Cardiac muscle cell (in vitro differentiated cells and primary cell): ENCODE measurements at places on chromosomes 4 and X. TPM values are rescaled to one million over a fixed set of nuclear protein-coding genes. Genes with fewer than 3 reads are reported as not detected.

FHL1 gene
- total RNA-seq: 27.1 and 38.9 TPM in 2 replicates

DNA sequence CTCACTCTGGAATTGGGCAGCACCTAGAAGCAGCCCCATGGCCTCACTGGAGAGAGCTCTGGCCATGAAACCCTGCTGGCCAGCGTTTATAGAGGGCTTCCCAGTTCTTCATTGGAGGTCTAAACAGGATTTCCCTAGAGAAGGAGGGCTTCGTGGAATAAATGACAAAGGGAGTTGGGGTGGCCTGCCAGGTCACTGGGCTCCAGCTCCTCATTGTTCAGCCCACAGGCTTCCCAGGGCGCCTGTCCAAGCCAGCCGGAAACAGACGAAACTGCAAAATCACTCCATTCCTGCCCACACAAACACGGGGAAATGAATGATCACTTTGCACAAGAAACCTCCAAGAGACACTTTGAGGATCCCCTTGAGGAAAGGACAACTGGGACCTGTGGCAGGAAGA, 189.7 kb downstream of the TSPAN5 start:
- DNase-seq: peak; percentile 78

RTL3 gene
- total RNA-seq: not detected in 2 replicates

DNA sequence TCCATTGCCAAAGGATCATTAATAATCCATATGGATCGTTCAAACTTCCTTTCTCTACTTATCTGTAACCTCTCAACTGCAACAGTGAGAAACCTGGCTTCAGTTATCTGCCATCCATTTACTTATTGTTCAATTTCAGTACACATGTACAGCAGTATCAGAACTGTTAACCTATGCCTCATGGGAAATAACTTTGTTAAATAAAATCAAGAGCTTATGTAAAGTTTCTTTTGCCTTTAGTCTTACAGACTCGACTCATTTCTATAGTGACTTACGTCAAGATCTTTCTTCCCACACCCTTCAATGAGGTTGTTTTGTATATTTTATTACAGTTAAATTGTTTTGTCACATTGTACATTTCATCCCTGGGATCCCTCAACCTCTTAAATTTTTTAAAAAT, 11.4 kb downstream of the UBQLN2 start:
- DNase-seq: no peak

DOK7 gene
- total RNA-seq: 14.3 and 18.0 TPM in 2 replicates

DNA sequence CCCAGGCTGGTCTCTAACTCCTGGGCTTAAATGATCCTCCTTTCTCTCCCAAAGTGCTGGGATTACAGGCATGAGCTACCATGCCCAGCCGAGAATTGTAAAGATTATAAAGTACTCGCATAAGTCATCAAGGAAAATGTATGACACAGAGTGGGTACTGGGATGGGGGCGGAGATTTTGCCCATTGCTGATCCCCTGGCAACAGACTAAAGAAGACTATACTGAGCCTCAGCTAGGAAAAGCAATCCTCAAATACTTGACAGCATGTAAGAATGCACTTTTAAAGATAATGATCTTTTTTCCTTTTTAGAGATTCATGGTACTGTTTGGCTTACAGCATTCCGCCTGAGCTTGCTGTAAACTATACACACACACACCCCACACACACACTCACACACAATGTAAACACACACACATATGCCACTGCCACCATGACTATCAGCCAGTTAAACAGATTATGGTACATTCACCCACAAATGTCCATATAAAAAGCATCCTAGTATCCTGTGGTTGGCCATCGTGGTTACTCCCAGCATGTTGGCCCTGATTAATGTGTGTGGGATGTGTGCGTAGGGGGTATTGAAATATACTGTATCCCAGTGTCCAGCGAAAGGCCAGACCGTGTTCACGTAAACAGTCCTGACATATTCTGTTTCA, 113.0 kb downstream of the AMELX start:
- DNase-seq: no peak

ART3 gene
- 2.0 and 3.2 TPM in 2 replicates for total RNA-seq

DNA sequence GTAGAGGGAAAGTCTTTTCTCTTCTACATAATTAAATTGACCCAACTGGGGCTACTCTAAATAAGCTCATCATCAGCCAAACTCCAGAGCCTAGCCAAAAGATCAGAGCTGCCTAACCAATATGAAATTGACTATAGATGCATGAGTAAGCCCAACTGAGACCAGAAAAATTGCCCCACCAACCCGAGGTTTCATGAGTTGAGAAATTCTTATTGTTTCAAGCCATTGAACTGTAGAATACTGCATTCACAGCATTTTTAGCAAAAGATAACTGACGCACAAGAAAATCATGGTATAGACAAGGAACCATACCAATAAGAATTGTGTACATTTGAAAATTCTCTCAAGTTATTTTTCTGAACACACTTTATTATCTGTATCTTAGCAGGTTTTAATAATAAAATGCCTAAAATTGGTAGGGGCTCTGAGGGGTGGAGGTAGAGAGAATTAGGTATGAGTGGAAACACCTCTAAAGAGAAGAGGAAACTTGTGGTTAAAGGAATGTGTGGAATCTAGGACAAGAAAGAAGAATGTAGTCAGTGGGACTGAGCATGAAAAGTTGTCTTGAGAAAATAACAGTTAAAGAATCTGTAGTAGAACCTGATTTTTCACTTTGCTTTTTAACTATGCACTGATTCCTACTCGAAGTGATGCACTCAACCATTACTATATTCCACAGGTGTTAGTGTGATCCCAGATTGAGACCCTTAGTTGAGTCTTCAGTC, 200.9 kb upstream of the PPP1R2C start:
- DNase-seq: no peak

GRCh38 chr4:168797194-168797593, 212.9 kb downstream of the CBR4 start:
- DNase-seq: peak; percentile 79

GRCh38 chrX:77442728-77443127, 4.5 kb upstream of the FGF16 start:
- peak; percentile 41 for DNase-seq

- no peak for DNase-seq
Observed at GRCh38 chrX:70508296-70508911, 63.8 kb downstream of the DLG3 start.

GRCh38 chr4:32102896-32103295, 1382.7 kb downstream of the PCDH7 start:
- no peak for DNase-seq

DNA sequence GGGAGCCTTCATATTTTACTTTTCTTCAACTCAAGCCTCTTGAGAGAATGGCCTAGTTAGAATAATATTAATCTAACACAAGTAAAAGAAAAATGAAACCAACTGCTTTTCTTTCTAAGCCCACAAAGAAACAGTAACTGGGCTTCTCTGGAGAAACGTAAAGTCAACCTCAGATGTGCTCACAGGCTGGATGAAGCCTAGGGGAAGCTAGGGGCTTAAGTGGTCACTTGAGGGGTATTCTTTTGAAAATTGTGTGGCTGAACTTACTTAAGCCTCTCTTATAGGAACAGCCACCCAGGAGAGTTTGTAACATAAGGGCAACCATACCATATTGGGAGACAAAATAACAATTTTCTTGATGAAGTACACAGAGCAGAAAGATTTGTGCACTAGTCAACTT, 279.0 kb downstream of the SPRY1 start:
- DNase-seq: peak; percentile 31

DNA sequence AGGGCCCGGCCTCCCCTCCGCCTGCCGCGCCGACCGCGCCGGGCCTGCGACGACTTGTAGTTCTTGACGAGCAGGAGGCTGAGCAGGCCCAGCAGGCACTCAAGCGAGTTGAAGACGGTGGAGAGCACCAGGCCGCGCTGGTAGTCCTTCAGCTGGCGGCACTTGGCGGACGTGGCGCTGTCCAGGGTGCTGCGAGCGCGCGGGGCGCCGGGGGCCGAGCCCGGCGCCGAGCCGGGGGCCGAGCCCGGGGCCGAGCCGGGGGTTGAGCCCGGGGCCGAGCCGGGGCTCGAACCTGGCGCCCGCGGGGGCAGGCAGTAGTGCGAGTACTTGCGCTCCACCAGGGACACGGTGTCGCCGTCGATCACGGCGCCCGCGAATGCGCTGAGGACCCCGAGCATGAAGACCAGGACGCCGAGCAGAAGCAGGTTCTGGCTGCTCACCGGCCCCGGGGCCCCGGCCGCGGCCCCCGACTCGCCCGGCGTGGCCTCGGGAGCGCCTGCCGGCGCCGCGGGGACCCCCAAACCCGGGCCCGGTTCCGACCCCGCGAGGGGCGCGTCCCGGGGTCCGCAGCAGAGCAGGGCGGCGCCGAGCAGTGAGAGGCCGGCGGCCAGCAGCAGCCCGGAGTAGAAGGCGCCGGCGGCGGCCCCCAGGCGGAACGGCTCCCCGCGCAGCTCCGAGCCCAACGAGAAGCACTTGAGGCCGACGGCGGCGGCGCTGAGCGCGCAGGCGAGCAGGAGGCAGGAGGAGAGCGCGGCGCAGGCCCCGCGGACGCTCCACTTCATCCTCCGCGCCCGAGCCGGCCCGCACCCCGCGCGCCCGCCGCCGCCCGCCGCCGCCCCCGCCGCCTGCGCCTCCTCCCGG, 584 bp downstream of the TMEM271 start:
- DNase-seq: peak; percentile 92

DNA sequence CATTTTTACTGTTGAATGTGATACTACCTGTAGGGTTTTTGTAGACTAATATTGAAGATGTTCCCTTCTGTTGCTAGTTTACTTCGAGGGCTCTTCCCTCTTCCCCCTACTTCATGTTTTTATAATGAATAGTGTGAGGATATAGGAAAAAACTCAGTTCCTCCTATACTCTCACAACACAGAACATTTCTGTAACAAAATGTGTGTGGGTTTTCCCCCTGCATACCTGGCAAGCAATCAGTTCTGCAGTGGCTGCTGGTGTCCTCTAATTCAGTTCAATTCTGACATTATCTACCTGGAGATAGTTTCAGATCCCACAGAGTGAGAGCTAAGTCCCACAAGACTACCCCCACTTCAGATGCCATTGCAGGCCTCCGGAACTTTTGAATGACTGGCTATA, 107.9 kb downstream of the KDM6A start:
- no peak for DNase-seq

DNA sequence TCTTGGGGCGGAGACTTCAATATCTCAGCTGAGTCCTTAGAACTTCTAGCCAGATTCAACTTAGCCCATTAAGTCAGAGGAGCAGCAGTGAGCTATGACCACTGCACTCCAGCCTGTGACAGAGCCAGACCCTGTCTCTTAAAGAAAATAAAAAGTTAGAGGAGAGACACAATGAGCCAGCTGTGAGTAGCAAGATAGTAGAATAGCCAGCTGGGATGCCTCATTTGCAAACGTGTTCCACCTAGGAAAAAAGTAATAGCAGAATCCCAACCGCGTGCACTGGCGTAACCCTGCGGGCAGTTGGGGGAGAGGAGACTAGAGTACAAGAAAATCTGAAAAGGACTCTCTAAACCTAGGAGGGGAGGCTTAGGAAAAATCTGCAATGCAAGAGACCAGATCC, 133.2 kb upstream of the ANXA3 start:
- no peak for DNase-seq

DNA sequence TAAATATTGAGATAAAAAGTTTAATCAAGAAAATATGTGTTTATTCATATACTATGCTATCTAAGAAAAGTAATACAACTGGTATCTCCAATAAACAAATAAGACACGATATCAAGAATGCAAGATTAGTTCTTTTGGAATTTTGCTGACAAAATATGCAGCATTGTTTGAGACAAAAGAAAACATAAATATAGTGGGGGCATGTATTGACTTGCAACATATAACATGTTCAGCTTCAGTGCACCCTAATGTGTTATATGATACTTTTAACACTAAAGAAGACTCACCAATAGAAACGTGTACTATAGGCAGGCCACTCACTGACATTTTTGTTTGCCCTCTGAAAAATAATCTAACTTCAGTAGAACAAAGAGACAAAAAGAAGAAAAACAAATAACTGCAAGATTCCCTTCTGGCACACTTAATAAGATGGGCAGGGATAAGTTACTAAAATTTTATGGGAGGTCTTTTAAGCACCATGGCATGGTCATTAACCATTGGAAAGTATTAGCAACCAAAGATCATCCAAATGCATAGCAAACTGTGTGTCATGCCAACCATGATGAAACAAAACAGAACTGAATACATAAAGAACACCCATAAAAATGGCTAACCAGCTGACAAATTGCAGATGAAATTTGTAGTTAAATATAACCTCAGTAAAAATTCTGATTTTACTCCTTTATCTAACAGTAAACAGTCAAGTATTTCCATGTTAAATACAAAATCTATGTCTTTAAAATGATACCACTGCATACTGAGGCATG, 447.9 kb upstream of the FAM241A start:
- no peak for DNase-seq

- no peak for DNase-seq
Observed at GRCh38 chrX:154469880-154470279, 9.2 kb downstream of the LAGE3 start.

GRCh38 chrX:66021401-66021764, 18.5 kb downstream of the VSIG4 start:
- DNase-seq: no peak

DNA sequence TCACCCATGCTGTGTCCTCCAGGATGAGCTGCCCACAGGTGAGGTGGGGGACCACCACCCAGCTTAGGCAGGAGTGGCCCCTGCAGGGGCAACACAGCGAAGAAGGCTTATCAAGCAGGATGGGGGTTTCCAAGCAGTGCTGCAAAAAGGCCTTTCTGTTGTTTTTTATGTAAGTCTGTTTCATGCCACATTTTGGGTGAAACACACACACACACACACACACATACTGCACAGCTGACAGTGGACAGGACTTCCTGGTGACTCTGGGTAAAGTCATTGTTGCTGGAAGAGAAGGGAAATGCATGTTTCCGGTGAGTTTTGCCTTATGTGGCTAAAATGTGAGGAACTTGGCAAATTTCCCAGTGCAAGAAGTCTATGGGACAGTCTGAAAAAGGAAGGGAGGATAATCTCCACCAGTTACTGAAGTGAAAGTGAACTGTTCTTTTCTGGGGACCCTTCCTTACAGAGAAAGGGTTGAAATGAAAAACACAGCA, 119.2 kb downstream of the IRF2 start:
- DNase-seq: peak; percentile 96

DNA sequence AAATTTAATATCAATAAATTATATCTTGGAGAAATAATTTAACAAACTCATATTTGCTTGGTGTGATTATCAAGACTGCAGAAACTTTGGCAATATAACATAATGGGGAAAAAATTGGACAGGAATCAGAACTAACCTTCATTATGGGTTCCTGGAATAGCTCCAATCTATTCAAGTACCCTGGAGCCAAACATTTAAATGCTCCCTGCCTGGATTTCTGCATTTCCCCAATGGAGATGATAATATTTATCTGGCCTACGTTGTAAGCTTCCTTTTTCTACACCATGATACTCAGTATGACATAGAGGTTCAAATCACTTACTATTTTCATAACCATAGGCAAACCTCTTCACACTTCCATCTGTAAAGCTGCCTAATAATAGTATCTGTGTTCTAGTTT, 326.8 kb downstream of the TRIML1 start:
- DNase-seq: no peak

DNA sequence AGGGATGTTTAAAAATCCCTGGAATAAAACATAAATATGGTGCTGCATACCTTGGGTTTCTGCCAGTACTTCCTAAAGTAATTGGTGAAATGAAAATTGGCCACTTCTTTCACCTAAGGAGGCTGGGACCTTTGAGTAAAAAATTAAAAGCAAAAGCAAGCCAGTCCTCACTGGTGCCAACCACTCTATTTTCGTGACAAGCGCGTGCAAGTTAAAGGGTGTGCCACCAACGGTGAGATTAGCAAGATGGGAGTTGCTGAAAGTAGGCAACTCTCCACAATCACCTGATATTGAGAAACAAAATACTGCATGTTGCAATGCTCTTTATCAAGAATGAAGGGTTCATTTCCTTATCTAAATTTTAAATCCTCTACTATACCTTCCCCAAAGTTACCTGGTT, 19.7 kb upstream of the RTL9 start:
- no peak for DNase-seq
